ENCODE measurements at places on chromosomes 11 and 22. TPM values are rescaled to one million over a fixed set of nuclear protein-coding genes. Genes with fewer than 3 reads are reported as not detected.

GRCh38 chr11:117841551-117842031, 17.0 kb upstream of the FXYD2 start:
- DNase-seq, result no peak

- no peak for DNase-seq
Observed at GRCh38 chr11:2535673-2536439, 91.0 kb downstream of the KCNQ1 start.

- DNase-seq, result no peak
Observed at GRCh38 chr11:4916581-4916980, 2.6 kb downstream of the OR51G2 start.

DNA sequence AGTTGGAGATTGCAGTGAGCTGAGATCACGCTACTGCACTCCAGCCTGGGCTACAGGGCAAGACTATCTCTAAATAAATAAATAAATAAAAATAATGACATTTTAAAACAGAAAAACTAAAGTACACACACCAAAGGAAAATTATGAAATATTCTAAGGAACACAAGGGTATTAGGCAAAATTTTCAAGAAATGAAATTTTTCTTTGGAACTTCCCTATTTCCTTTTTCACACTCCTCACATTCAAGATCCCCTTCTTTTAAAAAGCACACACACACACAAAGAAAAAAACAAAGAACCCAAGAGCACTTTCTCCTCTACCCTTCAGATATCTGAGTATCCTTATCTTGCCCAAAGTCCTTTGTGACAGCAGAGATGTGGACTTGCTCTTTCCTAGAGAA, 92.8 kb downstream of the CCDC73 start:
- DNase-seq, result no peak

DNA sequence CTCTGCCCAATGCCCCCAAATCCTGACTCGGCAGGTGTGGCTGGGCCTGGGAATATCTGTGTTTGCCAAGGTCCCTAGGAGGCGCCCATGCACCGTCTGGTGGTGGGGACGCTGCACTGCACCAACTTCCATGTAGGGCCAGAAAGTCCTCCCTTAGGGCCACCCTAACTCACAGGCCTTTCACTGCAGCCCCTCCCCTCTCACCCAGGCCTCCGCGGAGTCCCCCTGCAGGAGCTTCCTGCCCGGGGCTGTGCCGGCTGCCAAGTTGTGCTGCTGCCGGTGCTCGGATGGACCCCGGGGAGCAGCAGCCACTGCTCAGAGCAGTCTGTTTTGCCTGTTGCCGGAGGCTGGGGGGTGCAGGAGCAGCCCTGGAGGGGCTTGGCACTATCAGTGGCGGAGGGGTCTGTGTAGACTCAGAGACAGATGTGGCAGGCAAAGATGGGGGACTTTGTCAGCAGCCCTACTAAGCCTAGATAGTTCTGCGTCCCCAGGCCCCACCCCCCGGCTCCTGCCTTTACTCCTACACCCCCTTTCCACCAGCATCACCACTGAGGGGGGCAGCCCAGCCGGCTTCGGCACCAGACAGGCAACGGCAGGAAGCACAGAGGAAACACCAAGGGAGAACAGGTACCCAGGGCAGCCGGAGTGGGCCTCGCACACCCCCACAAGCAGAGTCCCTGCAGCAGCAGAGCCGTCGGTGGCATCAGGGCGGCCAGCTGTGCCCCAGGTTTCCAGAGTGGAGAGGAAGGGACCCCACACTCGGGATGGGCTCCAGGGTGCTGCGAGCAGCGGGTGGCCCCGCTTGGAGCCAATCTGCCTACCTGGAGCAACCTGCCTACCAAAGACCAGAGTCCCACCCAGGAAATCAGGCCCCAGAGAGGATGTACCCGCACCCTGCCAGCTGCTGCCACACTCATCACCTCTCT, 124.3 kb downstream of the TRIM29 start:
- DNase-seq, result peak; percentile 32

DNA sequence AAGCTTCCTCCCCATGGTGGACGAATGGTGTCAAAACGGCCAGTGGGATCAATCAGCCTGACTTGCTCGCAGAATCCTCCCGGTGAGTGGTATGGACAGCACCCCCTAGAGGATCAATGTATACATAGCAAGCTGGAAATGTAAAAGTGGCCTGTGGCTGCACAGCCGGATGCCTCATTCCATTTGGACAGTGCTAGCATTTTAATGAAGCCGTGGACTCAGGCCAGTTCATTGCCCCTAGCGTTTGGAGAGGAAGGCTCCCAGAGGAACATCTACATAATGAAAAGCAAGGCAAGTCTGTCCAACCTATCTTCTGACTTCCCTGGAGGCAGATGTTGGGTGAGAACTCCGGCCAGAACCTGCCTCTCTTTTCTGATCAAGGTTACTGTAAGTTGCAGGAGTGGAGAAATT, 942.3 kb downstream of the NTM start:
- DNase-seq, result peak; percentile 27

DNA sequence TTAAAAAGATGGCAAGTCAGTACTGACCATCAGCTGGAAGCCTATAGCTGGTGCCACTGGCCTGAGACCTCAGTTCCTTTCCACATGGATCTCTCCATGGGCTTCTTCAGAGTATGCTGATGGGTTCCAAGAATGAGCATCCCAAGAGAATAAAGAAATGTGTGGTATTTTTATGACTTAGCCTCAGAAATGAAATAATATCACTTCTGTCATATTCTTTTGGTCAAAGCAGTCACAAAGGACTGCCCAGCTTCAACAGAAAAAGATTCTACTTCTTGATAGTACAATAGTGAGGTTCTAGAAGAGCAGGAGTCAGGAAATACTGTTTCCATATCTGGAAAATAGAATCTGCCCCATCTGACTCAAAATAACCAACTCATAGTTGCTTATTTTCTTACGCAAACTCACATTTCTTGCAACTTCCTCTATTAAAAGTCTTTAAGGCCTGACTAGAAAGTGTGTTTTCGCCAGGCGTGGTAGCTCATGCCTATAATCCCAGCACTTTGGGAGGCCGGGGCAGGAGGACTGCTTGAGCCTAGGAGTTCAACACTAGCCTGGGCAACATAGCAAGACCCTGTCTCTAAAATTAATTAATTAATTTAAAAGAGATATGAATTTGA, 116.9 kb downstream of the SIK3 start:
- no peak for DNase-seq

- DNase-seq, result peak; percentile 67
Observed at GRCh38 chr11:93054881-93055280, 85.4 kb downstream of the MTNR1B start.

The DTX4 gene
- total RNA-seq, result 1.6 TPM

The MADD gene
- 17.2 TPM for total RNA-seq

The ABCG4 gene
- total RNA-seq, result not detected

The FAM180B gene
- total RNA-seq, result not detected

The VPREB1 gene
- not detected for total RNA-seq

The MYOD1 gene
- not detected for total RNA-seq
